Urothelium cell line (cell line): ENCODE measurements at places on chromosomes 2 and 18.

DNA sequence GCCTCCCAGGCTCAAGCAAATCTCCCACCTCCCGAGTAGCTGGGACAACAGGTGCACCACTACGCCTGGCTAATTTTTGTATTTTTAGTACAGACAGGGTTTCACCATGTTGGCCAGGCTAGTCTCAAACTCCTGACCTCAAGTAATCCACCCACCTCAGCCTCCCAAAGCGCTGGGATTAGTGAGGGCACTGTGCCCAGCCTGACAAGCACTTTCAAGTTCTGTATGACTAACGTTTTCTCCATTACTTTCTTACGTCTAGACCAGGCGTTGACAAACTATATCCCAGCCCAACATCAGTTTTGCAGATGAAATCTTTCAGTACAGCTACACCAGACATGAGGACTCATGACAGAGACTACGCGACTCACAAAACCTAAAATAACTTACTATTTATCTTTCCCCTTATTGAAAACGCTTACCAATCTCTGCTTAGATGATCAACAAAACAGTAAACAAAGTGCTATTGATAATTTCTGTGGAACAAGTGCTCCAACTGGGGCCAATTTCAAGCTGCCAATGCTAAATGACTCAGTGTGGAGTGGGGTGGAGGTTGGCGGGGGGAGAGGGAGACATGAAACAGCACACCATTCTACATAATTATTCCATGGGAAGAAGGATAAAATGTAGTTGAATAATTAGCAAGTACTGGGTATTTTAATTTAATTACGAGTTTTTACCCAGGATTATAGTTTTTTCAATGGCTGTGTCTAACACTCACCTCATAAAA is 59.1 kb downstream of the SAP130 start:
- DNase-seq: no peak

GRCh38 chr2:159828738-159829137 is 30.7 kb upstream of the CD302 start:
- no peak for DNase-seq

- DNase-seq: peak; percentile 11
Measured at GRCh38 chr2:212520340-212520739, 18.3 kb downstream of the ERBB4 start.

- DNase-seq: no peak
Measured at GRCh38 chr2:62455957-62456692, 49.9 kb downstream of the TMEM17 start.

DNA sequence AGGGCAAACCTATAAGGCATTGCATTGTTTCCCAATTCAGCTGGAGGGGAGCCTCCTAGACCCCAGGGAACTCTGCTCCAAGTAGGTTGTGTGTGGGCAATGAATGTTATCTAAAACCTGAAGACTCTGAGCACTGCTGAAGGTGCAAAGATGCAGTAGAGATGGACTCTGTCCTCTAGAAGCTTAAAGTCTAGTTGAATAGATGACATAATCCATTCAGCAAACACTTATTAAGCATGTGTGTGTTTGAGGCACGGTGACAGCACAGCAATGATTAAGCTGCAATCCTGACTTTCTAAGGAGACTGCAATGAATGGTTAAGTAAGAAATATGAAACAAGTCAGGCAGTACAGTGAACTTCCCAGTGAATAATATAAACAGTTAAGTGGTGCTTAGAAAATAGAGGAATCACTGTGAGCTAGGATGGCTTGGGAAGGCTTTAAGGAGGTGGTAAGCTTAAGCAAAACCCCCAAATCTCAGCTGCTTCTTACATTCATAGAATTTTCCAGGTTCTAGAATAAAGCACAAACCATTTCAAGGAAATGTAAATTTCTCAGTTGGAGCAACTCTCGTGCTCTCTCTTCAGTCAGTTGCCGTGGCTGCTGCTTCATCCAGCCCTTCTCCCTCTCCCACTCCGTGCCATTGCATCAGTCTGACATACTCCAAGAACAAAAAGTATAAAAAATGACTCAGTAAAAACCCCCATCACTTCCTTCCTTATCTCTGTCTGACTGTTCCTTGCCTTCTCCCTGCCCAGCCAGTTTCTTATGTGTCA is 19.1 kb downstream of the MXD1 start:
- DNase-seq: peak; percentile 41

- no peak for DNase-seq
Measured at GRCh38 chr2:43593254-43593653, 2.6 kb downstream of the THADA start.

DNA sequence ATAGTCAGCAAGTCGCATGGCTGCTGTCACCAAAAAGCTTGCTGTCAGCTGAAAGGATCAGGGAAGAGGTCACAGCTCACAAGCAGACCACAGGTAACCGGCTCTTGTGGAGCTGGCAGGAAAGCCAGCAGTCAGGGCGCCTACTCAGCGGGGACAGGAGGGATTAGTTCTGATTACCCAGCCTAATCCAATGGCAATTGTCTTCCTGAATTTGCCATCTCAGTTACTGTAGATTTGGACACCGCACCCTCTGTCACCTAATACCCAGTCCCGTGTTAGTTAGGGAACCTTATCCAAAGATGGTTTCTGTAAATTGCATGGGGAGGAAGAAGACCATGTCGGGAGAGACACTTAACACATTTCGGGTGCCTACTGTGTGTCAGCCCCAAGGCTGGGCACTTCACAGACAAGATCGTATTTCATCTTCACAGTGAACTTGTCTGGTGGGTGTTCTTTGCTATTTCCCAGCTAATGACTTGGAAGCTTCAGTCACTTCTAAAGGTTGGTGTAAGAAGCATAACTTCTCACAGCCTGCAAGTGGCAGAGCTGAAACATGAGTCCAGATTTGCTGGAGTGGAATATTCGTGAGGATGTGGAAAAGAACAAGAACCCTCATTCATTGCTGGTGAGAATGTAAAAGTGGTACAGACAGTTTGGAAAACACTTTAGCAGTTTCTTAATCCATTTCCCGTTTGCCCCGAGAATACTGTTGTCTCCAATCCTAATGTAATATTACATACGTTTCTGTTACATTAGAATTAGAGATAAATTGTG is 9.9 kb downstream of the ALPK2 start:
- DNase-seq: no peak

GRCh38 chr2:144443837-144444817 is 75.8 kb downstream of the ZEB2 start:
- DNase-seq: no peak

- peak; percentile 38 for DNase-seq
Measured at GRCh38 chr18:79680100-79680879, 687 bp downstream of the CTDP1 start.

DNA sequence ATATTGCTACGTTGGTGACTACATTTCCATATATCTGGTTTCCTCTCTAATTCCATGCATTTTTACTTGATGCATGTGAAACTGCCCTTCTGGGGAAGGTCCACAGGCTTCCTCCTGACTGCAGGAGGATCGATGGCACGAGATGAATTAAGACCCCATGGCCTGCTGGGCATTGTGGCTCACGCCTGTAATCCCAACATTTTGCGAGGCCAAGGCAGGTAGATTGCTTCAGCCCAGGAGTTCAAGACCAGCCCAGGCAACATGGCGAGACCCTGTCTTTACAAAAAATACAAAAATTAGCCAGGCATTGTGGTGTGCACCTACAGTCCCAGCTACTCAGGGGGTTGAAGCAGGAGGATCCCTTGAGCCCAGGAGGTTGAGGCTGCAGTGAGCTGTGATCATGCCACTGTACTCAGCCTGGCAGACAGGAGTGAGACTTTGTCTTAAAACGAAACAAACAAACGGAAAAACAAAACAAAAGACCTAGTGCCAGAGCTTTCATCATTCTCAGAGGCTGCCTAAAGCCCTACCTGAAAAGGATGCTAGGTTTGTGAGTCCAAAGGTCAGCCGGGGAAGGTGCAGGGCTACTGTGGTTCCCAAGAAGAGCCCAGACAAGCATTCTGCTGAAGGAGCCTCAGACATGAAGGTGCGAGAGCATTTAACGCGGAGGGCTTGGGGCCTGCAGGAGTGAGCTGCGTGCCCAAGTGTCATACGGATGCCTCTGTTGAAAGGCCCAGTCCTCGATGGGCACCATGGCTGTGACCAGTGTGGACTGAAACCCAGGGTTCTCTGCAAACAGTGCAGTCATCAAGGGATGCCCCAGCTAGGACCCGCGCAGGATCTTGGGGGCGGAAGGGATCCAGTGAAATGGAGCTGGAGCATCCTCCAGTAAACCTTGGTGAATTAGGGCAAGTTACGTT is 21.6 kb downstream of the GPR55 start:
- no peak for DNase-seq

DNA sequence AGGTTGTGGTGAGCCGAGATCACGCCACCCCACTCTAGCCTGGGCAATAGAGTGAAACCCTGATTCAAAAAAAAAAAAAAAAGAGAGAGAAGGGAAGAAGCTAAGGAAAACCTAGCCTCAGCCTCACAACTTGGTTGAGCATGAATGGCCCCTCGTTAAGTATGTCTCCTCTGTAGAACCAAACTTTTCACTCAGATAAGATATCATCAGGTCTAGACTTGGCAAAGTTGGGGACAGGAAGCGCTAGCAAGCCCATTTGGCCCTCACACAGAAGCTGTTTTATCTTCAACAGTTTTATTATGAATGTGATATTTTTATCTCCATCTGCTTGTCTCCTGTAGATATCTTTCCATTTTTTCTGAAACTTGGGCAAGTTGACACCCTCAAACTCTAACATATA is 3.5 kb upstream of the ASXL2 start:
- DNase-seq: no peak

- no peak for DNase-seq
Measured at GRCh38 chr2:218406949-218407618, 7.4 kb downstream of the CTDSP1 start.

GRCh38 chr2:191572319-191572718 is 105.6 kb upstream of the NABP1 start:
- no peak for DNase-seq

DNA sequence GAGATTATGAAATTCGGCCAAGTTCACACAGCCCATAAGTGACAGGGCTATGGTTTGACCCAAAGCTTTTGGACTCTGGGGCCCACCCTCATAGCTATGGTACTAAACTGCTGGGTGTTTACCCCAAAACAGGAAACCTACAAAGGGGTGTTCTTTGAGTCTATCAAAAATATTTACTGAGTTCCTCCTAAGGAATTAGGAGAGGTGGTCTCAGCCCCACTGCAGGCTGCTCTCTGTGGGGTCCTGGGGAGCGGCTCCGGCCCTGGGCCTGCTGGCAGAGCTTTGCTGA is 45.5 kb downstream of the SDC1 start:
- DNase-seq: no peak

DNA sequence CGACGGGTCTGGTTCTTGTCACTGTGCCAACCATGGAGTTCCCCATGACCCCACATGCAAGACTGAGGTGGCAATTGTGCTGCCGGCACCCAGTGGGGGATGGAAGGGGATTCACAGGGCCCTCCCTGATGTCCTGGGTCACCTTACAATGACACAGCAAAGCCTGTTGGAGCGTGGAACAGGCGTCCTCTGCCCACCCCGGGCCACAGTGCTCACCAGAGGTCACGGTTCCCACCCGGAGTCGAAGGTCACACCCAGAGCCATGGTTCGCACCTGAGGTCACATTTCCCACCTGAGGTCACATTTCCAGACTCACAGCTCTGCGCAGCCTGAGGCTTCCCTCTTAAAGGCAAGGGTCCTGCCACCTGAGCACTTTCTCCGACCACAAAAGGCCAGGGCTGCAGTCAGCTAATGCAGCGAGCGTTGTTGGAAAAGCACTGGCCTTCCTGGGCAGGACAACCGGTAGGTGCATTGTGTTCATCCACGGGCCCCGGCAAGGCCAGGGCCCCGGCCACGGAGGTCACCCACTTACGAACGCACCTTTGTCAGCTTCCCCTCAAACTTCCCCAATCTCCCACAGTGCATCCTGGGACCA is 24.0 kb downstream of the KIF1A start:
- DNase-seq: no peak

DNA sequence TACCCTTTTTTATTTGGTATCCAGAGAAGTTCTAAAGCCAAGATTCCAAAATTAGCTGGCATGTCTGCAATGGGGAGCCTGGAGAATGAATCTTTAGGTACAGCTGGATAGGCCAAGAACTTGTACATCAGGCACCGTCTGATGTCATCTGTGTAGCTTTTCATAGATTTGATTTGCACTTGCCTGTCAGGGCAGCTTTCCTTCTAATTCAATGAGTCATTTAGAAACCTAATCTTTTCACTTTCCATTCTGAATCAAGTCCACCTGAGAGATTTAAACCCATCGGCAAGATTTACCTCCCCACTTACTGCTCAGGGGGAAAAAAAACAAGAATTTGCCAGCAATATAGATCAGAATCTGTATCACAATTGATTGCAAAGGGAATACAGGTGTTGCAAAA is 60.9 kb upstream of the ACAA2 start:
- DNase-seq: no peak

DNA sequence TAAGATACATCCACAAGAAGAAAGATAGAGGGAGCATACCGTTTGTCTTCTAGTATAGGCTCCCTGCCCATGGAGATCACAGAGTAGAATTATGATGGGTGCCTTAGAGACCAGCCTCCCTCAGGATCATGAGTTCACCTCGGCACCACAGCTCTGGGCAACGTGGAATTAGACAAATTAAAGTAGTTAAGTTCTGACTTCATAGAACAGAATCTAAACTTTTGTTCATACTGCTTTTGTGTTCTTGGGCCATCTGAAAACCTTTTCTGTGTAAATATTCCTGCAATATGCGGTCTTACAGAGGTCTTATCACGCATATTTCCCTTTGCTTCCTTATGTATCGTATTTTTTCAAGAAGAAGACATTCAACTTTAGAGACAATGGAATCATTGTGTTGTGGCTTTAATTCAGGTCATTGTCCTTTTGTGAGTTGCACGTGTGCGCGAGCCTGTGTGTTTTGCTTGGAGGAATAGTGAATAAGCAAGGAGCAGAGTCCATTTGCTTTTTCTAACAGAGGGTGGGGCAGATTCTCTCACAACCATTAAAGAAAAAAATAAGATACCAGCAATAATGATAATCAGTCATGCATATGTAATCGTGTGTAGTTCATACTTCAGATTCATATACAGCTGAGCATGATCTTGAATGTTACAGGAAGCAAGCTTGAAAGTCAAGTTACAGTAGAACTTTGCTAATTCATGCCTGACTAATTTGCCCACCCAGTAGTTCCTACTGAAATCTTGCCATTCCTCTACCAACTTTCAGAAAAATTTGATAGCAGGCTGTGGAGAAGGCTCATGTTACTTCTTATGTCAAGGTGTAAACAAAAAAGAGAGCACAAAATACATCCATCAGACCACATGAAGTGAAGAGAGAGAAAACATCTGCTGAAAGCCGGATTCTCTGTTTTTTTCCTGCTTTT is 243.6 kb downstream of the NEDD4L start:
- DNase-seq: no peak

DNA sequence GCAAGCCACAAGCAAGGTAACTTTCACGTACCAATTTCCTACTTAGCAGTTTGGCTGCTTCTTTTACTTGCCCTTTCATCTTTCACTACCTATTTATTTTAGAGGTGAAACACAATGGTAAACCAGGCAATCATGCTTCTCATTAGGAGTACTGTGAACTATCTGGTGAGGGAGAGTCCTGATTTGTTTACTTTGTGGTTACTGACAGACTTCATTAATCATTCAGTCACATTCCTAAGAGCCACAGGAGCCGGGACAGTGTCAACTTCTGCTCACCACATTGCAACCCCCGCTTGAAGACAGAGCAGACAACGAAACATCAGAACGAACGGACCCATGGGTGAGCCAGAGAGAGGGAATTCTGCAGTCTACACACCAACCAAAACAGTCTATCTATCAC is 28.8 kb downstream of the TUBB6 start:
- peak; percentile 80 for DNase-seq
